Natural killer cell treated with Interleukin-12 subunit alpha and Interleukin-12 subunit beta and Interleukin-15 and Interleukin-18, amount 100 ng/mL, for 72 hours (primary cell): ENCODE measurements at places on chromosomes 7 and 10. TPM values are rescaled to one million over a fixed set of nuclear protein-coding genes. Genes with fewer than 3 reads are reported as not detected.

The PAPOLB gene
- total RNA-seq: 0.10 TPM

The IFRD1 gene
- 67.2 TPM for total RNA-seq

The ADIRF gene
- not detected for total RNA-seq

The CCDC172 gene
- total RNA-seq: not detected

The SLC26A3 gene
- total RNA-seq: not detected

The ENKUR gene
- not detected for total RNA-seq

The ZCCHC24 gene
- total RNA-seq: 1.3 TPM

The AZGP1 gene
- total RNA-seq: not detected

The EPO gene
- not detected for total RNA-seq

The INSYN2A gene
- total RNA-seq: not detected

The LIPF gene
- not detected for total RNA-seq

The PGAM1 gene
- total RNA-seq: 546 TPM

- no peak for DNase-seq
Observed at GRCh38 chr10:110803239-110803749, 68.4 kb upstream of the PDCD4 start.

- DNase-seq: no peak
Observed at GRCh38 chr7:22856416-22856815, 33.8 kb upstream of the TOMM7 start.

DNA sequence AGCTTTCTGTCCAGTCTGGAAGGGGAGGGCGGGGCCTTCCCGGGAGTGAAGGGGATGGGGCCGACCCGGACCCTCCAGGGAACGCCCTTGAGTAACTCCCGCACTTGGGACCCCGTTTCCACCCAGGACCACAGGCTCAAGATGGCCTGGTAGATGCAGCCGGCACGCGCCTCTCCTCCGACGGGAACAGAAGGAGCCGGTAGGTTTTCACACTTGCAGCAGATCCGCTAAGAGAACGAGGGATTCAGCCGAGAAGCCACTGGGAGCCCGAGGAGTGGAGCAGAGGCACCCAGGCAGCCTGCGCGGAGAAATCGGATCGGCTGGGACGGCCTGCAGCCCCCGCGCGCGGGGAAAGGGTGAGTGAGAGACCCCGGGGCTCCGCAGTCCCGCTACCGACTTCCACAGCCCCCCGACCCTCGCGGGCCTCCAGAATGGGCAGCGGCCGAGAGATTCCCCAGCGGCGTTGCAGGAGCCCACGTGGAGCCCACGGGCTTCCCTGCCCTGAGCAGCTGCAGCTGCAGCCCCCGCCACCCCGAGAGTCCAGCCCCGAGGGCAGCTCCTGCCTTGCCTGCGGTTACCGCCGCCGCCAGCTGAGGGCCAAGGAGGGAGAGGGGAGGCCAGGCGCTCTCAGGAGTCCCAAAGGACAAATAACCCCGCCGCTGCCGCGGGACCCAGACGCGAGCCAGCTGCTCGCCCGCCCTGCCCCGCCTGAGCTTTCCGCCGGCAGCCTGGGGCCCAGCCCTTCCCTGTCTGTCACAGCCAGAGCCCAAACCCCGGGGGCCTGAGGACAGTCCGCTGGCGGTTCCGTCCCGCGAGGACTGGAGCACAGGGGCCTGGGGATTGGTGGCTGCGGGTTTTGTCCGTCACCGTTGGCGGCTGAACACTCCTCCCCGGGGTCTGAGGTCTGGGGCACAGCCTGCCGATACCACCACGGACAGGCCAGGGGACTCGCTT, 21.8 kb downstream of the IFT22 start:
- DNase-seq: no peak

DNA sequence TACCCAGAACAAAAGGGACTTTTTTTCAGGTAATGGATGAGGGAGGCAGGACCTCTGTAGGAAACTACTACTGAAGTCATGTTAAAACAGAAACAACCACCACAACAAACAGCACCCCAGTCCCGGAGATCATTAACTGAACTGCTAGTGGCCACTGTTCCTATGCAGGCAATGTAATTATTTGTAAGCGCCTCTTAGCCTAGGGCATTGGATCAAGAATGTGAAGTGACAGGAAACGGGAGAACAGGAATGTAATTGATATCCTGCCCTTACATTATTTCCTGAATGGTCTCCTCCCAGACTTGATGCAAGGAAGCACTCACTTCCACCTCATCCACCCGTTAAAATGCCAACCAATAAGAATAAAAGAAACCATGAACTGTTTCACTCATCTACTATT, 16.7 kb upstream of the GAD2 start:
- no peak for DNase-seq

- DNase-seq: no peak
Observed at GRCh38 chr7:26101361-26102151, 50.4 kb upstream of the NFE2L3 start.

GRCh38 chr7:42953994-42954393, 21.8 kb downstream of the MRPL32 start:
- no peak for DNase-seq

DNA sequence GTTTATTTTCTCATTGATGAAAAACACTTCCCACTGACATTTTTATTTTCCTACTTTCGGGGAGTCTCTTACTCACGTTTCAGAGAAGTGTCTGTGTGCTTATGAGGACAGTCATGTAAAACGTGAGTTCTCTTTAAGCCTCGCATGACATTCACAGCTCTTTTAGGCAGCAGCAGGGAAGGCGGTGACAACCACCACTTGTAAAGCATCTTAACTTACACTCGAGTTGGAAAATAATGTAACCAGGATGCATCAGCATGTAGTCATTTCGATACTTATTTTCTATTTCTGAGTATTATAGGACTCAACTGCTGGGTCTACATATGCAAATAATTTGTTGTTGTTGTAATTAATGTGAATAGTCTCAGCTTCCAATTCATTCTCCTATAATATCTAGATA, 153.6 kb downstream of the SEMA3D start:
- DNase-seq: no peak

GRCh38 chr7:153530441-153530840, 521.8 kb upstream of the DPP6 start:
- DNase-seq: no peak

DNA sequence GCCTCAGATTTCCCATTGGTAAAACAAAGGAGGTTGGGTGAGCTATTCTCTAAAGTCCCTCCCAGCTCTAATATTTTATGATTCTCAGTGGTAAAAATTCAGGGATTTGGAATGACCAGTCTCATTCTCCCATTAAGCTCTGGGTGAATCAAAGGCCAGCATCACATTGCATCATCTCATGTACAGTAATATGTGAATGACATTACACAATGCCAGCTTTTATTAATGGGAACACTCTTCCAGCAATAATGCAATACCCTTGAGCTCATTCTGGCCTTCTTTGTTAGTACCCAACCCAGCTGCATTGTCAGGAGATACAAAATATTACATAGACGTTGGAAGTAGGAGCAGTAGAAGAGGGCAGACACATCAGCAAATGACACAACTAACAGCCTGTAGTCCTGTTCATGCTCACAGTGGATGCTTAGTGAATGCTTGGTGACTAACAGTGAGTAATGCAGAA, 100.0 kb upstream of the EGR2 start:
- no peak for DNase-seq

GRCh38 chr7:156100086-156100485, 287.8 kb upstream of the SHH start:
- no peak for DNase-seq

- DNase-seq: no peak
Observed at GRCh38 chr7:39606352-39606751, 17.0 kb upstream of the RALA start.

DNA sequence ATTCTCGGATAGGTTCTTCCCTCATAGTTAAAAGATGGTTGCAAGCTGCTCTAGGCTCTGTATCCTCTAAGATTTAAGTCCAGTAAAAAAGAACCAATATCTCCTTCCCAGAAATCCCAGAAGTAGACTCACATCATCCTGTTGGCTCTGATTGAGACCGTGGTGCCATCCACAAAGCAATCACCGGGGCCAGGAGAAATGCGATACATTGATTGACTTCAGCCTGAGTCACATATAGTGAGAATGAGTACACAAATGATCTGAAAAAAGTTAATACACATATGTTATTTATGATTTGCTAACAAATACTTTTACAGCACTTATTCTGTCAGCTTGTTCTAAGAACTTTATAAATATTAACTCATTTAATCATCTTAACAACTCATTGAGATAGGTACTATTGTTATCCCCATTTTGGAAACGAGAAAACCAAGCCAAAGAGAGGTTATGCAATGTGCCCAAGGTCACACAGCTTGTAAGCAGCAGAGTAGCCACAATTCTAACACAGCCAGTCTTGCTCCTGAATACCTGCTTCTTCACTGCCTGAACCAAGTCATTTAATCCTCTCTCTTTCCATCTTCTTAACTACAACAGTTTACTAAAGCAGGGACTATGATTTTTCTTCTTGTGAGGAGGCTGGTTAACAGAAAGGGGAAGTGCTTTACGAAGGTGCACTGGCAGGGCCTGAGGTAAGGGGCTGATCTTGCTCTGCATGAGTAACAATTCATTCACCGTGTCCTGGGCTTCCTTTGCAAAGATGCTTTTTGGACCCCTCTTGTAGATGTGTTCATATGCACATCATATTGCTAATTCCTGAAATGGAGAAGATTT, 177.0 kb downstream of the REEP3 start:
- DNase-seq: no peak

GRCh38 chr10:47206449-47207280, 93.3 kb upstream of the GDF10 start:
- DNase-seq: no peak

GRCh38 chr7:26951407-26951950, 87.1 kb upstream of the SKAP2 start:
- DNase-seq: no peak

- no peak for DNase-seq
Observed at GRCh38 chr10:129472696-129473555, 5.9 kb downstream of the MGMT start.

DNA sequence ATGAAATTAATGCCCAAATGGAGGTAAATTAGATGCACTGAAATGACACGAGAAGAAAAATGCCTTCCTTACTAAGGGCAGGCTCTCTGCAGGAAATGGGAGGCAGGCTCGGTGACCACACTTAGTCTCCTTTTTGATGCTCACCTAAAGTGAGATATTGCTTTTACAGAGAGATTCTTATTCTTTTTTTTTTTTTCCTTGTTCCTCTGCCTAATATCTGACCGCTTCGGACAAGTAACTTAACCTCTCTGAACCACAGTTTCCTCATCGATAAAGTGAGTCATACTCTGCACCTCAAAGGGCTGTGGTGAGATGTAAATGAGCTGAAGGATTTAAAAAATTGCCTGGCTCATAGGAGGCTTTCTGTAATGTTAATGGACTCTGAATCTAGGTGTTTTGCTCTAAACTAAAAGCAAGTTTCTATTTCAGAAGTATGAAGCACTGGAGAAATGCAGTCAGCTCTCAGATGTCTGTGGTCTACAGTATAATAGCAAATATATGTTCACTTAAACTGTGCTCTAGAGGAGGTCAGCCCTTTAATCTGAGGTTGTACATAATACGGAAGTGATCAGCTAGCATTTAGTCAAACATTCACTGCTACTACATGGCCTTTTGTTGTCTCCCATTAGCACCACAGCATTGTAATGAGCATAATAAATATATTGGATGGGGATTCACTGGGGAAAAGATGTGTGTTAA, 23.2 kb downstream of the NKX2-3 start:
- DNase-seq: no peak

GRCh38 chr10:78381107-78381506, 347.4 kb downstream of the RPS24 start:
- DNase-seq: peak; percentile 20

- no peak for DNase-seq
Observed at GRCh38 chr7:29851487-29851886, 45.2 kb downstream of the WIPF3 start.

GRCh38 chr10:29646238-29646902, 11.6 kb upstream of the SVIL start:
- no peak for DNase-seq

DNA sequence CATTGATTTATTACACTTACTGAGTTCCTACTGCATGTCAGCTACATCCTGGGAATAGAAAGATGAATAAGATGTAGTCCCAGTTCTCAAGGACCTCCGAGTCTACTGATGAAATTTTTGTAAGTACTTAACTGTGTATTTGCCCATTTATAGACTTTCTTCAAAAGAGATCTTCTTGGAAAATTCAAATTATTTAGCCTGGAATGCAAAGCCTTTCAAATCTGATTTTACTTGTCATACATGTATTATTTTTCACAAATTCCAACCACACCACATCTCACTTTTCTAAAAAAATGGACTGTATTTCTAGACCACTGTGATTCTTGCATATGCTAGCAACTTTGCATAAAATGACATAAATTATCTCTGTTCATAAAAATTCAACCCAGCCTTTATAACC, 581.3 kb downstream of the ATRNL1 start:
- no peak for DNase-seq

GRCh38 chr7:137820156-137820555, 26.6 kb downstream of the DGKI start:
- no peak for DNase-seq

GRCh38 chr10:15209827-15210509, 41.5 kb upstream of the NMT2 start:
- peak; percentile 71 for DNase-seq

- no peak for DNase-seq
Observed at GRCh38 chr7:73577627-73578341, 595 bp downstream of the TBL2 start.
